ENCODE measurements at places on chromosomes 3 and 15.
A peak's percentile ranks its signal among the peaks of the same experiment; 100 is the strongest.

DNA sequence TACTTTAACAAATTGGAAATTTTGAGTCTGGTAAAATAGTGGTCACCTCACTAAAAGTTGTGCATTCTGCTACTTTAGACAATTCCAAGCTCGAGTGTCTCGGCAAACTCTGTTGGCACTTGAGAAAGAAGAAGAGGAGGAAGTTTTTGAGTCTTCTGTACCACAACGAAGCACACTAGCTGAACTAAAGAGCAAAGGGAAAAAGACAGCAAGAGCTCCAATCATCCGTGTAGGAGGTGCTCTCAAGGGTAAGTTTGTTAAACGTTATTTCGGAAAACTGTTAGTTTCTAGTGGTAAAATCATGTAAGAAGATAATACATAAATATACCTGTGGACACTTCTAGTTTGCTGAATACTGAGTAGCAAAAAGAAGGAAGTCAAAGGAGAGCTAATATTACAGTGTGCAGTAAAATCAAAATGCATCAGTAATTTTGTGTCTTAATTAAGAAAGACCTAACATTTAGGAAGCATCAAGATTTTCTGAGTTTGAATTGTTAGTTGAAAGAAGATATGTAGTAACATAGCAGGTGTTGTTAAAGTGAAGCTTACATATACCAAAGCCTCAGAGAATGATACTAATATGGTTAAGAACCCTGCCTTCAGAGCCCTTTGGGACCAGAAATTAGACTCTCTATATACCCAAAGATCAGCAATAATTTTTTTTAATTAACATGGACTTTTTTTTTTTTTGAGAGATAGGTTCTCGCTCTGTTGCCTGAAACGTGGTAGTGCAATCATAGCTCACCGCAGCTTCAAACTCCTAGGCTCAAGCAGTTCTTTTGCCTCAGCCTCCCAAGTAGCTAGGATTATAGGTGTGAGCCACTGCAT is 23.0 kb downstream of the BUB1B start:
- DNase-seq: no peak

GRCh38 chr3:183987000-183987600 is 30.6 kb downstream of the ABCC5 start:
- DNase-seq: no peak

DNA sequence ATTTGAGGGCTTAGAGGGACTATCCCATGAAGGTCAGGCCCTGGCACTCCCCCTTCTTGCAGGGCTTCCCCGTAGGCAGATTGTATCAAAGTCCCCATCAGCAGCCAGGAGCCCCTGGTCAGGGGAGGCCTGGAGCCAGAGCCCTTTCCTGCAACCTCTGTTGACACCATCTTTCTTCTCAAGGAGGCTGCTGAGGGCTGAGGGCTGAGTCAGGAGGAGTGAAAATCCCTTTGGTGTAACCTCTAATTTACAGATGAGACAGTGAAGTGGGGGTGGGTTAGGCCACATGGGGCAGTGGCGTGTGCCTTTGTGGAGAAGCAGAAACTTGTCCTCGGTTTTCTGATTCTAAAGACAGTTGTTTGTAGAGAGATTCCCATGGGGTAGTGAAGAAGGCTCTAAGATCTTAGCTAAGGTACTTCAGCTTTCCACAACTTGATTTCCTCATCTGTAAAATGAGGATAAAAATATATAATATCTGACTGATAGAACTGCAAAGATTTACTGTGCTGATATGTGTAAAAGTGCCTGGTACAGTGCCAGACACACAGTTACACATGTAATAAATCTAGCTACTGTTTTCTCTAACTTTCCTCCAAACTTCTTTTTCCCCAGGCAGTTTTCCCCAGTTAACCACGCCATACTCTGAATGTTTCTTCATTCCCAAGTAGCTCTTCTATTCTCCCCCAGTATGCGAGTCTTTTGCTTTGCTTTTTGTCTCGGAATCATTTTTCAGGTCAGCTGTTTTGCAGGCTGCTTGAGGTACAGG is 249.4 kb upstream of the TPM1 start:
- DNase-seq: no peak

DNA sequence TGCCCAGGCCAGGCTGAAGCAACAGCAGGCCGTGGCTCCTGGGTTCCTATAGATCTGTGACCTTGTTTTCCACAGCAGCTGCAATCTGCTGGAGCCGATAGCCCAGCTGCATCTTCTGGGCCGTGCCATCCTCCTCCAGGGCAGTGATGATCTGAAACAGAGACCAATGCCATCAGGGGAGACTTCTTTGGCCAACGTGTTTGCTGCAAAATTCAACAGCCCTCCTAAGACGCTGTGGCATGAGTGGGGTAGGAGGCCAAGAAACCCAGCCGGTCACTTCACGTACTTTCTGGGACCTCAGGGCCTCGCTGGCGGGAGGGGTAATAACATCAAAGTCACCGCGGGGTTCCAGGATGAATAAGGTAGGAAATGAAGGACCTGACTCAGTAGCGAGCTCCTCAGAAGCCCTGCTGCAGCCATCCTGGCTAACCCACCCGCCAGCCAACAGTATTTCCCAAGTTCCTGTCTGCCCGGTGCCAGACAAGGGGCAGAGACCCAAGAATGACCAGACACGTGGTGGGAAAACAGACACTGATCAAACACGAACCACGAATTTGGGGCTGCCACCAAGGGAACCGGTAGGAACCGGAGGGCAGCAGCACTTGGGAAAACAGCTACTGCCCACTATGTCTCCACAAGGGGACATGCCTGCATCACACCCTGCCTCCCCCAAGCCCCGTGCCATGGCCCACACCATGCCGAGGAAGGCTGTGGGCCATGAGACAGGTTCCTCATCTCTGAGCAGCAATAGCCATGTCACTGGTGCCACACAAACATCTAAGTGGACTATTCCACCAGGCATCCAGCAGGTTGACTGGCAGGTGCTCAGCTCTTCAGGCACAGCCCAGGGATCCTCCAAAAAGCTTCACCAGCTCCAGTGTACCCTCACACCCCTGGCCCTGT is 25.2 kb downstream of the PLXNB1 start:
- DNase-seq: no peak

DNA sequence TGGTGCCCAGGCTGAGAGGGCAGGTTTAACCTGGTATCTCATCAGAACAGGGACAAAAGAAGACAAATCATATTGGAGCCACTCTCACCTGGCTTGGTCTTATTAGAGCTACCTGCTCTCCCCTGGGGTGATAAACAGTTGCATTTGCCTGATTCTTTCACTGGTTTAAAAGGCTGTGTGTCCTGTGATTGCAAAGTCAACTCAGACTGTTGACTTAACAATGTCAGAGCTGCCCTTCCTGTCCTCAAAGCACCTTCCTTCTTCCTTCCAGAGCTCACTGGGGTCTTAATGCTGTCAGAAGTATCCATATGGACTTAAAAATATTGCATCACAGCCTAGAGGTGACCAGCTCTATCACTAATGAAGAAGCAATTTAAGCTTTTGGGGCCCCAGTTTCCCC is 50.5 kb upstream of the MINAR1 start:
- DNase-seq: no peak

- peak; percentile 78 for DNase-seq
Measured at GRCh38 chr15:64092864-64093626, 593 bp downstream of the CIAO2A start.

DNA sequence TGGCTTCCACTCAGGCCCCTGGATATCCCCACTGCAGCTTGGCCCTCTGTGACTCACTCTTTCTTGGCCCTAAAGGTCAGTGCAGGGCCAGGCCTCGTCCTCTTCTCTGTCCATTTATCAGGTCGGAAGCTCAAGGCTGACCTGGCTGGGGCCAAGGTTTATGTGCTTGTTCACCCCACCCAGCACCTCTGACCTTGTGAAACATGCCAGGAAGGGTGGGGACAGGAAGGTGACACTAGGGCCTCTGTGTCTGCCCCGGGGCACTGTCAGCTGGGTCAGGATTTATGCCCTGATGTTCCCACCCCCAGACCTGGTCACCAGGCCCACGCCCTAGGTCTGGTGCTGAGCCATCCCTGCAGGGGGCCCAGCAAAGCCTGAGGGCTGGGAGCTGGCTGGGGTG is 103.8 kb downstream of the FBLN2 start:
- no peak for DNase-seq

- no peak for DNase-seq
Measured at GRCh38 chr3:105626739-105627138, 242.1 kb downstream of the CBLB start.

DNA sequence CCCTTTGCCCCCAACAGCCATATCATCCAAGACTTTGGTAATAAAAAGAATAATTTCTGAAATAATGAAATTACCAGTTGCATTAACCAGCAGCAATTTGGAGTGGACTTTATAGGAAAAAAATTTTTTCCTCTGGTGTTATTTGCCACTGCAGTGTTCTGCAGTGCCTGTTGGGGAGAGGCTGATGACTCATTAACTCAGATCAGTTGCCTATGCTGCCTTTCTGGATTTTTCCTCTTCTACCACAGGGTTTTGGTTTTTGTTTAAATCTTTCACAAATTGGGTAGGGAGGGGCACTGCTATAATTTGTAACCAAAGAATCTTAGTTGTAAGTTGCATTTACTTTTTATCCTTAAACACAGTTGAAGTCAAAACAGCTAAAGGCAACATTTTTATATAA is 22.7 kb downstream of the ATP6V1A start:
- no peak for DNase-seq

GRCh38 chr3:44969828-44970179 is 6.2 kb downstream of the ZDHHC3 start:
- no peak for DNase-seq

DNA sequence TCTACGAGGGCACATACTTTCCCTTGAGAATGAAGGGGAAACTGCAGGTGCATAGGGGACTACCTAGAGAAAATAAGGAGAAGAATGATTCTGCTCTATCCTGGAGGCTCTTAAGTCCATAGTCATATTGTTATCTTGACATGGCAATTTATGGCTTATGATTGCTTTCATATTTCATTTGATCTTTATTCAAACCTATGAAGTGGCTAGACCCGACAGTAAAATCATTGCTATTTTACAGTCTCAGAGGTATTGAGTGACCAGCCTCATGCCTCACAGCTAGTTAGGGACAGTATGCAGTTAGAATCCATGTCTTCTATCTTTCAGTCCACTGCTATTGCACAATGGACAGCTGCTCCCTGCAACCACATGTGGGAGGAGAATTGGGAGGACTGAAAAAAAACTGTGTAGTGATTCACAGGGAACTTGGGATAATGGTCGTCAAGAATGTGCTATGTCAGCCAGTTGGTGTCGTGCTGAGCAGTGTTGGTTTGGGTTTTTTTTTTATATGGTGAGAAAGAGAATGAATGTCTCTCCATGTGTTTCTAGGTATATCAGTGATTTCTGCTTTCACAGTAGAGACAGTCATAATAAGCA is 63.2 kb upstream of the SPPL2A start:
- peak; percentile 53 for DNase-seq

GRCh38 chr3:34998902-34999301 is 640.4 kb upstream of the ARPP21 start:
- DNase-seq: no peak

- no peak for DNase-seq
Measured at GRCh38 chr15:92772061-92772460, 116.5 kb upstream of the FAM174B start.

DNA sequence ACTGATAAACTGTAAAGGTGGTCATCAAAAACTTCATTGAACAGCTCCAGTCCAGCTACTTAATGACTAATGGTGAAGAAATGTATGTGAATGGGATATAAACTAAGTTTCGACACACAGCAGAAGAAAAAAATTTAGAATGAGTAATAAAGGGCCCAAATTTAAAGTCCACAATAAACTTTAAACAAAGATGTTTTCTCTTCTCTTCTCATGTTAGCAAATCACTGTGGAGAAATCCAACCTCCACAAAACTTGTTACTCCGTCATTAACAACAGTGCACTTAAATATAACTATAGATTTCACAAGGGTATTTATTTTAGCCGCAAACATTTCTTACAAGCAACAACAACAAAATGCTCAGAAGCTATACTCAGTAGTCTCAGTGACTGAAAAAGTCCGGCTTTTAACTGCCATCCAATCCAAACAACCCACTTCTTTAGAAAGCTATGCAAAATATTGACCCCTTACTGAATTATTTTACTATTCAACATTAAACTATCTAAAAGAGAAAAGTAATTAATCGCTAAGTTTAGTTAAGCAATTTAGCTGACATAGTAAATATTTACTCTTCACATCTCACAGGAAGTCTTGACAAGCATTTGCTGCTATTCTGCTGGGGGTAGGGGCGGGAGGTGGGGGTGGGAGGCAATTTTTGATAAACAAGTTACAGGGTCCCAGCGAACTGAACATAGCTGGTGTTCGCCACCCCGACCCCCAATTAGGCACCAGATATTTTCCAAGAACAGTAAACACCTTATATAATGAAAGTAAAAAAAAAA is 2.4 kb downstream of the IGF2BP2 start:
- no peak for DNase-seq

- DNase-seq: no peak
Measured at GRCh38 chr3:166986000-166986399, 394.1 kb downstream of the ZBBX start.

GRCh38 chr3:196611761-196612483 is 27.6 kb upstream of the NRROS start:
- peak; percentile 53 for DNase-seq

DNA sequence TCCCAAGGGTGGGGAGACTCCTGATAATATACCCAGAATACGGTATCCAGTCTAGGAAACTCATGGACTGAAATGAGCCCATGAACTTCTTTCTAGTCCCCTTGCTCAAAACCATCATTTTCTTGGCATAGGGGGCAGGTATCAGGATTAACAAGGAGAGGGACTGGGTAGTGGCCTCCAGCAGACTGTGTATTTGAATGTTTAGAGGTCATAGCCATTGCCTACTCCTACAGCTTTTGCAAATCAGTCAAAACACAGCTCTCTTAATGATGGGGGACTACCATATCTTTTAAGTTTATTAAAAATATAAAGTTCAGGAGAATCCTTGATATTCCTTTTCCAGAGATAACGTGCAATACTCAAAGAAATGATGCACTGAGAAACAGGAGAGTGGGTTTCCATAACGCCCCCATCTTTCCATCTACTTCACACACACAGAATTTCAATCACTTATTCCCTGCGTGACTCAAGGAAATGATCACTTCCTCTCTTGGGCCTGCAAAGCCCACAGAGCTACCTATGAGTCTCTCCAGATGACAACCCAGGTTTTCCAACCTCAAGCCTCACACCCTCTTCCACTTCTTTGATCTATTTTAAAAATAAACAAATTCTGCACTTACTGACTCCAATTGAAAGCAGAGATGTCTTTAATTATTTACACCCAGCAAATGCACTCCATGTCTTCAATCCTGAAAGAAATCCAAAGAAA is 584.0 kb upstream of the LMCD1 start:
- DNase-seq: no peak

DNA sequence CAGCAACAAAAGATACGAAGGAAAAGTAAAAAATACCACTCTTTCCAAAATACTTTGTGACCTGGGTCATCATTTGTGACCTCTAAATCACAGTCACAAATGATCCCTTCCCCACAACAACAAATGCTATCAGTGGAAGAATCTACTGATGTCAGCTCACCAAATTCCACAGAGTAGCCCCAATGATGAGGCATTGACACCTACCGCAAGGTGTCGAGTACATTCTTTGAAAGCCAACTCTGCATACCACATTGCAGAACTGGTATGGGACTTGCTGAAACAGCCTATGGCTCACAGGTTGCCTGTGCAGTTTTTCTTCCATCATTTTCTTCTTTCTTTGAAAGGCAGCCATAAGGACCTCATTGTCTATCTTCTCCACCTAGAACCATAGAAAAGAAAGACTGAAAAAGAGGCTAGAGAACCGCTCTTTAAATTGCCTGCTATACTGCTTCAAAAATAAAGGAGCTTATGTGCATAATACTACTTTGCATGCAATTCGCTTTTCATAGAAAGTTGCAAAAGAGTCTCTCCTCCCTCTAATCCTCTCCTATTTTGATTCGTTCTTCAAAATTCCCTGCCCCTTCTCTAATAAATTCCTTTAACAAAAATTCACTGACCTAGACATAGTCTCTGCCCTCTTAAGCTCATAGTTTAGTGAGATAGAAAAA is 21.4 kb upstream of the KPNA1 start:
- DNase-seq: peak; percentile 79

All from endodermal cell (in vitro differentiated cells).